ENCODE measurements at places on chromosomes 4 and X. TPM values are rescaled to one million over a fixed set of nuclear protein-coding genes. Genes with fewer than 3 reads are reported as not detected.

DNA sequence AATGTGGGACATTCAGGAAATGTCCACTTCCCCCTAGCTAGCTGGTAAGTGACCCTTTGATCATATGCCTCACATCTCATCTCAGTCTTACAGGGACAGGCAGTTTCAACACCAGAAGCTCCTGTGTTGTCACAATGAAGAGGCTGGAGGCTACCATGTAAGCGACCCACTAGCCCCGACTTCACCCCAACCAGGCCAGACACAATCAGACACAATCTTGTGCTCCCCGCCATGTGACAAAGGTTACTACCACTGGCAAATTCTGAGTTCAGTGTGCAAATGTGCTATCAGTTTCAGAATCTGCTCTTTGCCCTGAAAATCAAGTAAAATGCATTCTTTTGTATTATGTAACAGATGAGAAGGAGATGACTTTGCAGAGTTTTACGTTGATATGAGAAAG is 56.9 kb upstream of the STS start:
- H3K36me3 ChIP-seq, result no peaks in the 10 kb centered on the region
- H3K4me3 ChIP-seq, result no peak overlapping the region
- H3K4me1 ChIP-seq, result peaks cover 35% of the 10 kb centered on the region

- DNase-seq, result no peak
- no peaks in the 10 kb centered on the region for H3K4me1 ChIP-seq
- H3K4me3 ChIP-seq, result no peak overlapping the region
- no peaks in the 10 kb centered on the region for H3K36me3 ChIP-seq
Observed at GRCh38 chr4:13918110-13918509, 290.6 kb upstream of the BOD1L1 start.

DNA sequence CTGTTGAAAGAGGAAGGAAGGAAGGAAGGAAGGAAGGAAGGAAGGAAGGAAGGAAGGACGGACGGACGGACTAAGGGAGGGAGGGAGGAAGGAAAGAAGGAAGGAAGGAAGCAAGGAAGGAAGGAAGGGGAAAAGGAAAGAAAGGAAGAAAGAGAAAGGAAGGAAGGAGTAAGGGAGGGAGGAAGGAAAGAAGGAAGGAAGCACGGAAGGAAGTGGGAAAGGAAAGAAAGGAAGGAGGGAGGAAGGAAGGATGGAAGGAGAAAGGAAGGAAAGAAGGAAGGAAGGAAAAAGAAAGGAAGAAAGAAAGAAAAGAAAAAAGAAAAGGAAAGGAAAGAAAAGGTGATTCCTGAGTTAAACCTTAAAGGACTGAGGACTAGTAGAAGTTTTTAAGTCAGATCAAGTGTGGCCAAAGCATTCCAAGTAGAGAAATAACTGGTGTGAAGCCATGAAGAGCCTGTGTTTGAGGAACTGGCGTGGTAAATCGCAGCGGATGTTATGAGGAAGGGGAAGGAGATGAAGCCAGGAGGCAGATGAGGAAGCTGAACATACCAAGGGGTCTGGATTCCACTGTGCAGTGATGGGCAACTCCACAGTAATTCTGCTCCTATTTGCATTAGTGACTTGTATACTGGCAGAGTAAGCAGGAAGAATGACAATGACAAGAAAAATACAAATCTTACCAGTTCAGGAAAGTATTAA is 163.5 kb downstream of the MGST2 start:
- H3K27me3 ChIP-seq, result no peaks in the 10 kb centered on the region
- H3K27ac ChIP-seq, result no peak overlapping the region
- H3K4me3 ChIP-seq, result no peak overlapping the region
- no peaks in the 10 kb centered on the region for H3K36me3 ChIP-seq

DNA sequence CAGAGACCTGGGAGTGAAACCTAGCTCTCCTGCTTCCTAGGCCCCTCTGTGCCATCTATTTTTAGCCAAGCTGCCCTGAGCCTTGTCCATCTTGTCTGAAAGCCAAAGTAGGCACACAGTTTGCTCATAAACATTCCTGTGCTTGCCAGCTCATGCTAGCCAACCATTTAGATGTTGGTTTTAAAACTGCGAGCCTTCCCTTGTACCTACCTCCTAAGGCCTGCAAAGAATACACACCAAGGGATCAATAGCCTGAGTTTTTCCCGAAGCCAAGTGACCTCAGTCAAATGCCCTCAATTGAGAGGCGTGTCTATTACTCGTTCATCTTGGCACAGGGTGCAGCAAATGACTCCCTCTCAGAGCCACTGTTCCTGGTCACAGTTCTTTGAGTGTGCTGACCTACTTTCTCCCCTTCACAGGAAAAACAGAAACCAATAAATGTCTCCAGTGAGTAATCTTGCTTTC is 48.5 kb downstream of the ZCCHC12 start:
- no peaks in the 10 kb centered on the region for H3K27me3 ChIP-seq
- no peak for DNase-seq
- no peak overlapping the region for H3K4me3 ChIP-seq
- no peaks in the 10 kb centered on the region for H3K4me1 ChIP-seq
- no peaks in the 10 kb centered on the region for H3K36me3 ChIP-seq

- no peak overlapping the region for H3K4me3 ChIP-seq
- H3K36me3 ChIP-seq, result no peaks in the 10 kb centered on the region
- no peaks in the 10 kb centered on the region for H3K4me1 ChIP-seq
- no peak overlapping the region for H3K27ac ChIP-seq
Observed at GRCh38 chr4:94877973-94878372, 120.2 kb downstream of the BMPR1B start.

DNA sequence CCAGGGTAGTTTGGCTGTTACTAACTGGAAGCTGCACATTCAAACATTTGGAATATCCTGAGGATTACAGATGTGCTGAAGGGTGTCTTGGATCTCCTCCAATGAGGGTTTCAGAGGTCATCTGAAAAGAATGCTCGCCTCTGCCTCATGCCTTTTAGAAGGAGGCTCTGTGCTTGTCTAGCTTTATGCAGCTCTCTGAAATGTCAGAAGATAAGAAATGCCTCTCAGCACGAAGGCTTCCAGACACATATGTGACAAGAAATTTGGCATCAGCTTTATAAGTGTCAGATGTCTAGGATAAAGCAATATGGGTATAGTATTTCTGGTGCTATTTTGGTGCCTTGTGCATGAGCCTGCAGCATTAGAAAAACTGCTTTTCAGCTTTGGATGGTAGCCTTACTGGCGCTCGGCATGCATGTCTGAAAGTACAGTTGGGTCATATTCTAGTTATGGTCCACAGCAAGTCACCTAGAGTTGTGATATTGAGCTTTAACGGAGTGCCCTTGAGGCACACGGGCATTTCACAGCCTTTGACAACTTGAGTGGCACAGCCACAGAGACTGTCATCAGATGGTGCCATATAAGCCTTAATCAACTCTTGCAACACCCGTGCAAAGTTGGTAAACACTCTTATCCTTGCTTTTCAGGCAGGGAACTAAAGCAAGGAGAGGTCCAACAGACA is 70.8 kb upstream of the PGRMC2 start:
- peaks cover 5% of the 10 kb centered on the region for H3K4me1 ChIP-seq
- DNase-seq, result no peak
- no peak overlapping the region for H3K27ac ChIP-seq

DNA sequence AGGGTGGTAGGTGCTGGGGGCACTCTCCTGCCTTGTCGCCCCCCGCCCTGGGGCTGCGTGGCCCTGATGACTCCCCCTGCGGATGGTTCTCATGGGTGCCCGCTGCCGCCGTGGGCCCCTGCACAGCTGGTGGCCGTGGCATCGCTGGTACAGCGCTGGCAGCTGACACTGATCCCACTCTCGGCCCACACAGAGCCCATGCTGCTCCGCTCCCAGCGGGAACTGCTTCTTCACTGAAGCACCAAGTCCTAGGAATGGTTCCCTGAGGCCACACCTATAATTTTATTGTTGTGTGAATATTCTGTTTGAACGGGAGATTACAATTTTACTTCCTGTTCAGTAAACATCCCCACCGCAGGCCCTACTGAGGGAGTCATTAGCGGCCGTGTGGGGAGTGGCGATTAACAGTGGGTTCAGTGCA is 138.6 kb upstream of the NKX1-1 start:
- H3K4me1 ChIP-seq, result peaks cover 15% of the 10 kb centered on the region
- no peaks in the 10 kb centered on the region for H3K27me3 ChIP-seq
- H3K36me3 ChIP-seq, result no peaks in the 10 kb centered on the region
- DNase-seq, result no peak

DNA sequence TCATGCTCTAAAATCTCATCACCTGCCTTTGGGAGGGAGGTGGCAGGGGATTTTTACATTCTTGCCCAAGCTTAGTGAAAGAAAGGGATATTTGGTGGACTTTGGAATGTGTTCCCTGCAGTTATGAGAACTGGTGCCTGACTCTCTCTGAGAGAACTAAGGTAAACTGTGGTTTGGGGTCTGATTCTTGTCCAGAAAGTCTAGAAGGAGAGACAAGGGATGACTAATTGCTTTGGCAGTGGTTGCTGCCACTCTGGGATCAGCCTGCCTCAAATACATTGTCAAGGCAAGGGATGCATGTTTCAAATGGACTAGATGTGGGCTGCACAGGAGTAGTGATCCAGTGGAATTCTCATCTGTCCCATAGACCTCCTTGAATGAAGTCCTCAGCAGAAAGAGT is 115.2 kb downstream of the DDIT4L start:
- no peaks in the 10 kb centered on the region for H3K36me3 ChIP-seq
- no peak overlapping the region for H3K27ac ChIP-seq
- DNase-seq, result no peak

DNA sequence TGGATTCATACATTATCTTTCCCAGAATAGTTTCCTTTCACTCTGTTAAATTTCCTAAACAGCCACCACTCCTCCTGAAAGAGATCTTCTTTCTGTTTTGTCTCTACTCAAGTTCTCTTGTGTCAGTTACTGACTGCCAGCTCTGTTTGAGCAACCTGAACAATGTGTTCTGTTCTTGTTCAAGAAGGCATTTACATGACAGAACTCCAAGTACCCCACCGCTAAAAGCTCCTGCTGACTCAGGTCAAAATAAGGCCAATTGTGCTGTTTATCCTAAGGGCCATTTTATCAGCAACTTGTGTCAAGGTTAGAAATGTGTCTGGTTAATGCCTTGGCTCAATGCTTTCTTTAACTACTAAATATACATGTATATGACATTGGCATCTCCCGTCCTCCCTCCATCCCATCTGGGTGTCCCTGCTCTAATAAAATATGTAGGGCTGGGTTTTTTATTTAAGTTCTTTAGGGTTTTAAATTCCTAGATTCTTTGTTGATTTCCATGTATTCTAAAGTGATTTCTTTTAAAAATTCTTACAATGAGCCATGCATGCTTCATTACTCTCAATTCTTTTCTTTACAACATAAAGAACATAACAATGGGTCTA is 144.3 kb upstream of the PAQR3 start:
- no peaks in the 10 kb centered on the region for H3K4me1 ChIP-seq
- peaks cover 1% of the 10 kb centered on the region for H3K27me3 ChIP-seq
- no peak for DNase-seq
- H3K36me3 ChIP-seq, result no peaks in the 10 kb centered on the region
- no peak overlapping the region for H3K4me3 ChIP-seq

DNA sequence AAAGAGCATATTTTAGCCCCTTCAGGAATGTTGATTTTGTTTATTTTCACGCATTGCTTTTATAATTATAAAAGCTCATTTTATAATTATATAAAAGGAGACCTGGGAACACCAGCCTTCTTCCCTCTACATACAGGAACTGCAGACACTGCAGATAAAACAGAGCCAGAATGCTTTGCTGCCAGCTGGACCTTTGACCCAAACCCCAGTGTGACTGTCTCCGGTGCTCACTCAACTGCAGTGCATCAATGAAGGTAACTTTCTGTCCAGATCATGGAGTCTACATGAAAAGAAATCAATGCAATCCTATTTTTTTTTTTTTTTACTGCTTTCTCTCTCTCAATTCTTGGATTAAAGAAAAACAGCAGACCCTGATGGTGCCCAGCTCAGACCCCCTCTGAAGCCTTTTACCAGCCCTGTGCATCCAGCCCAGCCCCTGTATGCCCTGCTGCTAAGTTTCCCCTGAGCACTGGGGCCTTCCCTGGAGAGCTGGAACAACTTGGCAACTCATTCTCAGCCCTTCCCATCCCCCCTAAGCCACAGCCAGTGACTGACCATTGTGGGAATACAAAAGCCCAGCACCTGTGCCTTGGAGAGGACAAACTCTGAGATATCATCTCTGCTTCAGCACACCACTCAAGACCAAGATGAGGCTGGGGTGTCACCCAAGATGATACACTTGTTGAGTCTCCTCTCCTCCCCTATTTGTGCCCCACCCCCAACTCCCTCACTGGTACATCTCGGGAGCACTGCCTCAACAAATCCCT is 182.1 kb downstream of the EVC2 start:
- DNase-seq, result no peak
- H3K4me1 ChIP-seq, result no peaks in the 10 kb centered on the region
- no peak overlapping the region for H3K27ac ChIP-seq
- no peaks in the 10 kb centered on the region for H3K27me3 ChIP-seq
- H3K36me3 ChIP-seq, result no peaks in the 10 kb centered on the region

DNA sequence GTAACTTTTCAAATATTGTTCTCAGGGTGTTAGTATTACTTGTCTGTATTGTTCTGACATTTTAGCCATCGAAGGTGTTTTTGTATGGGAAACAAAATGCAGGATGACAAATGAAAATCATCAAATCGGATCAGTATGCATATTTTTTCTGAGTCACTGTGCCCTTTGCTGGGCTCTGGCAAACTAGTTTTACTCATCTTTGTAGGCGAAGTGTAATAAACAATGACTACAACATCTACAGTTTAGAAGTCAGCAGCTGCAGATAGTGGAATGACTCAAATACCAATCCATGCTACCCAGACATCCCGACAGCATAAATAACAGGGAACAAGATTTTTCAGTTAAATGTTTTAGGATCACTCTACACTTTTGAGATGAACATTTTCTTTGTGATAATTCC is 557.3 kb upstream of the TENM3 start:
- H3K27me3 ChIP-seq, result no peaks in the 10 kb centered on the region
- H3K4me3 ChIP-seq, result no peak overlapping the region
- no peak for DNase-seq
- no peaks in the 10 kb centered on the region for H3K36me3 ChIP-seq

GRCh38 chr4:129883996-129884395 is 788.0 kb downstream of the C4orf33 start:
- no peak for DNase-seq
- H3K27me3 ChIP-seq, result no peaks in the 10 kb centered on the region
- no peak overlapping the region for H3K27ac ChIP-seq
- no peaks in the 10 kb centered on the region for H3K4me1 ChIP-seq
- H3K36me3 ChIP-seq, result no peaks in the 10 kb centered on the region

GRCh38 chrX:64334467-64334866 is 60.8 kb downstream of the MTMR8 start:
- no peaks in the 10 kb centered on the region for H3K27me3 ChIP-seq
- no peak for DNase-seq
- H3K36me3 ChIP-seq, result peaks cover 7% of the 10 kb centered on the region
- H3K4me1 ChIP-seq, result no peaks in the 10 kb centered on the region
- H3K27ac ChIP-seq, result no peak overlapping the region
- no peak overlapping the region for H3K4me3 ChIP-seq

GRCh38 chrX:85905851-85906250 is 141.5 kb downstream of the CHM start:
- no peaks in the 10 kb centered on the region for H3K27me3 ChIP-seq
- H3K36me3 ChIP-seq, result no peaks in the 10 kb centered on the region
- DNase-seq, result no peak
- H3K4me3 ChIP-seq, result no peak overlapping the region

GRCh38 chr4:80101792-80102116 is 28.7 kb upstream of the ANTXR2 start:
- H3K4me3 ChIP-seq, result no peak overlapping the region
- DNase-seq, result no peak
- H3K4me1 ChIP-seq, result peaks cover 9% of the 10 kb centered on the region
- H3K27ac ChIP-seq, result no peak overlapping the region
- H3K27me3 ChIP-seq, result no peaks in the 10 kb centered on the region

The SRPK3 gene
- not detected for total RNA-seq

The GPR173 gene
- not detected for total RNA-seq

The ETDB gene
- total RNA-seq, result not detected

The FAM9B gene
- total RNA-seq, result not detected

The GAGE2A gene
- total RNA-seq, result not detected

The TMPRSS11D gene
- total RNA-seq, result not detected

The FAM47A gene
- not detected for total RNA-seq

The RTL5 gene
- total RNA-seq, result 0.10 TPM

The CFI gene
- total RNA-seq, result not detected

The FGFBP1 gene
- not detected for total RNA-seq

All from activated naive CD4-positive, alpha-beta T cell treated with anti-CD3 and anti-CD28 coated beads for 36 hours (primary cell).